ENCODE measurements at places on chromosomes 16 and 17.

DNA sequence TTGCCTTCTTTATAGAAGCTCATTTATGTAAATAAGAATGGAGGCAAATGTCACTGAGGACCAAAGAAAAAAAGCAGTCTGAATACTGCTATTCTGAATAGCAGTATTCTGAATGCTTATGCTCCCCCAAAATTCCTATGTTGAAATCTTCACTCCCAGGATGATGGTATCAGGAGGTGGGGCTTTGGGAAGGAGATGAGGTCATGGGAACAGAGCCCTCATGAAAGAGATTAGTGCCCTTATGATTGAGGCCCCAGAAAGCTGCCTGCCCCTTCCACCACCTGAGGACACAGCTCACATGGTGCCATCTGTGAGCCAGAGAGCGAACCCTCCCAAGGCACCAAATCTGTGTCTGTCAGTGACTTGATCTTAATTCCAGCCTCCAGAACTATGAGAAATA lies 28.8 kb downstream of the HEATR6 start:
- DNase-seq, result no peak

DNA sequence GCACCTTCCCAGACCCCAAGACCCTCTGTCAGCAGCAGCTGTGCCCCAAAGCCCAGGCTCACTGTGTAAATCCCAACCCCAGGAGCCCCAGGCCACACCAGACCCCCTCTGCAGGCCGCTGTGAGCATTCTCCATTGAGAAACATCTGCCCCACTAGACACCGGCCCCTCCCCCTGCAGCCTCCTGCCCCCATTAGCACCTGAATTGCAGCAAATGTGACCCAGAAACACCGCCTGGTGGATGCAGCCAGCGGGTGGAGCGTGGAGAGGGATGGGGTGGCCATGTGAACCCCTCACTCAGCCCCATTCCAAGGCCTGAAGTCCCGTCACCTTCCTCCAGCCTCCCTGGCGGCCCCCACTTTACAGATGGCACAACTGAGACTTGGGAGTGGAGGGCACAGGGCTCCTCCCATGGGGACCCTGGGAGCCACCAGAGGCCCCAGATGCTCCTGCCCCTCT lies 2.2 kb downstream of the UBALD1 start:
- DNase-seq, result no peak

- no peak for DNase-seq
Measured at GRCh38 chr17:28258347-28258887, 60.6 kb upstream of the TMEM97 start.

- DNase-seq, result no peak
Measured at GRCh38 chr17:72843591-72843990, 248.9 kb downstream of the SLC39A11 start.

All from activated CD4-positive, alpha-beta T cell treated with anti-CD3 and anti-CD28 coated beads for 4 hours (primary cell).